ENCODE measurements at places on chromosomes 4 and X.

DNA sequence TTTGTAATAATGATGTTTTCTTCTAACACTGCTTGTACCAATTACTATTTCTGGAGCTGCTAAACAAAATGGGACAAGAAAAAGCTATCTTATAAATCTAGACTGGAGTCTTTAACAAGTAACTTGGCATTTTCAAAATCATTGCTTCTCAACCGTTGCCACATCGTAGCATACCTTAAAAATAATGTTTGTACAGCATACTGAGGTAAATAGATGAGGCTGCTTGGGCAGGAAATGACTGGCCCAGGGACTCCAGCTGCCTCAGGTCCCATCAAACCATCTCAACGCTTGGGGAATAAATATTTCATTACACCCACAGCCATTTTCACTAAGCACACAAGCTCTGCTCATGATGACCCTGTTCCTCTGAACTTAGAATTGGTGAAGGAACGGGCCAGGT lies 115.1 kb downstream of the SPANXA1 start:
- no peak for DNase-seq

GRCh38 chr4:23083391-23083790 lies 390.7 kb downstream of the GBA3 start:
- no peak for DNase-seq

DNA sequence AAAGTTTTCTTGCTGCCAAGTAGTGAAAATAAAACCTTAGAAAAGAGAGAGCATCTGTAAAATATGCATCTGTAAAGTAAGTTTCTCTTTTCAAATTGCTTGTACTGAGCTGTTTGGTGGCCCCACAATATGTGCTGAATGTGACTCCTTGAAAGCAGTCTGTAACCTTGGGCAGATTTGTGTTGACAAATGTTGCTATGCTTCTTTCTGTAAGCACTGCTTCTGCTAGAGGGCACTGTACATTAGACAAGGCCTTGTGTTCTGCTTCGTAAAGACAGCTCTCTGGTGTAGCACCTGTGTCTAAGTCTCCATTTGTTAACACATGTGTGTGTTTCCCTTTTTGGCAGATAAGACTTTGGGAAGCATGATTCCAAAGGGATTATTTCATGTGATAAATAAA lies 56.6 kb upstream of the NRK start:
- DNase-seq, result no peak

DNA sequence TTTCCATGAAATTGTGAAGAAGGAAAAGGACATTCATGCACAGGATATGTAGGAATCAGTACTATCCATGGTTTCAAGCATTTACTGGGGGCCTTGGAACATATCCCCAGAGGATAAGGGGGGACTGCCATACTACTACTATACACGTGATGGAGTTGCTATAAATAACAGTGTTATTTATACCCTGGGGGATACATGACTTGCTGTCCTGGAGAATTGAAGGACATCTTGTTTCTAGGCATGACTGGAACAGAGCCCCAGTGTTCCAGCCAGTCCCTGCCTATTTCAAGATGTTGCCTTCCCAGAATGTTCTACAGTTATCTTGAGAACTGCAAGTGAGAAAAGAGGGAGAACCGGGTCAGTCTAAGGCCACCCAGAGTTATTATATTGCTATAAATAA lies 39.6 kb upstream of the ZNF81 start:
- no peak for DNase-seq

All from hematopoietic multipotent progenitor cell (in vitro differentiated cells).